Myocyte (in vitro differentiated cells): ENCODE measurements at places on chromosomes 4 and X. TPM values are rescaled to one million over a fixed set of nuclear protein-coding genes. Genes with fewer than 3 reads are reported as not detected.

The VEGFC gene
- total RNA-seq, result 8.1 and 13.0 TPM in 2 replicates

The JCHAIN gene
- 4.0 and 12.5 TPM in 2 replicates for total RNA-seq

The NUDT6 gene
- 8.7 and 13.5 TPM in 2 replicates for total RNA-seq

The TAF1 gene
- total RNA-seq, result 16.0 and 22.0 TPM in 2 replicates

The ZBED1 gene
- 38.8 and 58.0 TPM in 2 replicates for total RNA-seq

The EVC gene
- total RNA-seq, result 74.5 and 82.9 TPM in 2 replicates

The MAB21L2 gene
- 0.16 and 0.31 TPM in 2 replicates for total RNA-seq

The FAM133A gene
- not detected in 2 replicates for total RNA-seq

The TIMM17B gene
- total RNA-seq, result 52.4 and 64.3 TPM in 2 replicates

The CSAG2 gene
- total RNA-seq, result not detected in 2 replicates

The CBR4 gene
- total RNA-seq, result 17.4 and 20.5 TPM in 2 replicates

The SUPT20HL1 gene
- total RNA-seq, result not detected in 2 replicates

The ITIH6 gene
- total RNA-seq, result not detected in 2 replicates

The SYTL4 gene
- total RNA-seq, result 0.88 and 0.99 TPM in 2 replicates

The KLB gene
- not detected in 2 replicates for total RNA-seq

The RIBC1 gene
- 0.16 and 1.1 TPM in 2 replicates for total RNA-seq

The DMRTC1 gene
- not detected in 2 replicates for total RNA-seq

The ANTXR2 gene
- total RNA-seq, result 155 and 187 TPM in 2 replicates

The MTMR1 gene
- total RNA-seq, result 42.3 and 64.4 TPM in 2 replicates
